Stimulated activated CD4-positive, alpha-beta T cell treated with anti-CD3 and anti-CD28 coated beads, Interleukin-4, amount 100 ng/mL, for 1 hour (primary cell): ENCODE measurements at places on chromosomes 16 and 17.

DNA sequence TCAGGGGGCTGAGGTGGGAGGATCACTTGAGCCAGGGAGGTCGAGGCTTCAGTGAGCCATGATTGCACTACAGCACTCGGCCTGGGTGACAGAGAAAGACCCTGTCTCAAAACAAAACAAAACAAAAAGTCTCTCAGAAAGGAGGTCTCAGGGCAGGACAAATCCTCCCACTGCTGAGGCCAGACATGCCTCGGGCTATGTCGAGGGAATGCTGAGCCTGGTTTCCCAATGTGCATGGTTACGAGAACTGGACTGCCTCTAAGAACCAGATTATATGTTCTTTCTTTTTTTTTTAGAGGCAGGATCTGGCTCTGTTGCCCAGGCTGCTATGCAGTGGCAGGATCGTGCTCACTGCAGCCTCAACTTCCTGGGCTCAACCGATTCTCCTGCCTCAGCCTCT, 27.6 kb downstream of the TRAP1 start:
- no peak for DNase-seq

- DNase-seq = no peak
Observed at GRCh38 chr17:8799570-8800212, 526 bp upstream of the MFSD6L start.

DNA sequence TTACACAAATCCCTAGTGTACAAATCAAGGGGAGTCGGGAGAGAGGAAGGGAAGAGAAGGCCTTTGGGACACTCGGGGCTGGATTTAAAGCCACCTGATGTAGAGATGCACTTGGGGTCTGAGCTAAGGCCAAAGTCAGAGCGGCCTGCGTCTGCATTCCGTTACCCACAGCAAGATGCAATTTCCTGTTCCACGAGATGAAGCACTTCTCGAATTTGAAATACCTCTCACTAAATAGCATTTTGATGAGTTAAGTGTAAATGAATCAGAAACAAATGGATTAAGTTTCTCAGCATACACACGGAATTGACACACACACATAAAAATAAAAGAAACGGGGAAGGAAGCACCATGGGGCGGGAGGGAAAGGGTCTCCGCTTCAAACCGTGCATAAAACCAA, 386.0 kb downstream of the SOX9 start:
- DNase-seq = no peak

DNA sequence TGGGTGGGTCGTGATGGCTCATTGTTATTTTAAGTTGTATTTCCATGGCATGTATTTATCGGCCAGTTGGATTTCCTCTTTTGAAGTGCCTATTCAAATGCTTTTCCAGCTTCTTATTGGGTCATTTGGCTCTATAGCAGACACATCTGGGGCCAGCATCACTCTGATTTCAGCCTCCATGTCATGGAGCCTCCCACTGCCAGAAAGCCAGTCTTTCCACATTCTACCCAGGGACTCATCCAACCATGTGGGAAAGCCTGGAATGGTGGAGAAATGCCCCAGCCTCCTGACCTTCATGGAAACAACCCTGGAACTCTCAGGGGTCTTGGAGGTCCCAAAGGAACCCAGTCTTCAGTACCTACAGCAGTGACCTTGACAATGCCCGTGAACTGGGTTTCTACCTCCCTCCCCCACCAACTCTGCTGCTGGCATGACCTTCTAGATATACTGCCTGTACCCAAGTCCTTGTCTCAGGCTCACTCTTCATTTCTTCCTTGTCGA, 33.8 kb upstream of the ADGRG1 start:
- DNase-seq = no peak

- no peak for DNase-seq
Observed at GRCh38 chr17:66714046-66715023, 120.6 kb upstream of the CACNG5 start.

DNA sequence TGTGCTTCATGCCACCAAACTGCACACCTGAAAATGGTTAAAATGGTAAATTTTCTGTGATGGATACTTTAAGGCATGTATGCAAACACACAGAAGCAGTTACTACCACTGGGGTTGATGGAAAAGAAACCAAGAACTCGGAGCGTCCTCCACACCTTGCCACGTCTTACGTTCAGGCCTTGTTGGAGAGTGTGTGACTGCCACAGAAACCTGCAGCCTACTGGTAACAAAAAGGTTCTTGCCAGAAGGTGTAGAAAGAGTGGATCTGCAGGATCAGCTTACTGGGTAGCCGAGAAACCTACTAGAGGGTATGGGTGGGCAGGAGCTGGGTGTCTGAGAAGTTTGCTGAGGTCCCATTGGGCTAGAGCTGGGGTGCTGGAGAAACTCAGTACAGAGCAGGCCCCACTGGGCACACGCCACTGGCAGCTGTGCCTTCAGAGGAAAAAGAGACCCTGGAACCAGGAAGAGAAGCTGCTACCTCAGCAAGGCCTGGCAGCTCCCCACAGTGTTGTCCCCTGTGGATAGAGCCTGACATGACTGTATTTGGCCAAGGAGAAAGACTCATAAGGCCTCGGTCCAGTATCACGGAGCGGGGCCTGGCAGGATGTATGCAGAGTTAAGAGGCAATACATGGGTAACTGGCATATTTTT, 204.6 kb downstream of the SEC14L1 start:
- no peak for DNase-seq
